Cardiac fibroblast (primary cell): ENCODE measurements at places on chromosomes 16 and 17.
A peak's percentile ranks its signal among the peaks of the same experiment; 100 is the strongest.

- DNase-seq: peak; percentile 54
Observed at GRCh38 chr17:77444628-77444983, 303.8 kb downstream of the SEC14L1 start.

DNA sequence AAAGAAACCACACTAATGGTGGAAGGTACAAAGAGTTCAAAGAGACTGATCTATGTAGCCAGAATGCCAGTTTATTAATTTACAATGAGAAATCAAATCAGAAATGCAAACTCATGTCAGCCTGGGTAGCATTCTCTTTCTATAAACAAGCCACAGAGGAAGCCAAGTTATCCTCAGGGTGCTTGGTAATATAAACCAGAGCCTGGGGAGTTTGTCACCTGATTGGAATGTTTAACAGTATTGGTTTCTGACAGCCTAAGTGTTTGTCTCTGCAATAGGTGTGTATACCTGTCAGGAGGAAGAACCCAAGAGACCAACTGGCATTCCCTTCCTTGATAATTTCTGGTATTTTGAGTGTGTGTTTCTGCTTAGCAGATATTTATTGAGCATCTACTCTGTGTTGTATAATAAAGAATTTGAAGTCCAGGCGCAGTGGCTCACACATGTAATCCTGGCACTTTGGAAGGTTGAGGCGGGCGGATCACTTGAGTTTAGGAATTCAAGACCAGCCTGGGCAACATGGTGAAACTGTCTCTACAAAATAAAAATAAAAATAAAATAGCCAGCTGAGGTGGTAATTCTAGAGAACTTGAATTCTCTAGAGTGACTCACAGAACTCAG lies 3.1 kb upstream of the C17orf58 start:
- peak; percentile 7 for DNase-seq

DNA sequence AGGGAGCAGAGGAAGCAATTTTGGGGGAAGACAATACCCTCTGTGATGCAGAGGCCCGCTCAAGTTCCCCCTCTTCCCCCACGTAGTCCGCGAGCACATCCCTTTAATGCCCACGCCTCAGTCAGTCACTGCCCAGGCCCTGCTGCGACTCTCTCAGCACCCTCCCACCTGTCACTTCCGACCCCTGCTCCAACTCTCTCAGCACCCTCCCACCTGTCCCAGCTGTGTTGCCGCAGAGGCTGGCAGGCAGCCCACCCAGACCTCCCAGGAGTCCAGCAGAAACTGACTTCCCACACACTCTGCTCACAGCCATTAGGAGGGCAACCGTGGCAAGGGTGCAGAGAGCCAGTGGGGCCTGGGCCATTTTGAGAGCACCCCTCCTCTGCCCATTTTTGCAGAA lies 92.7 kb downstream of the WSCD1 start:
- DNase-seq: no peak

DNA sequence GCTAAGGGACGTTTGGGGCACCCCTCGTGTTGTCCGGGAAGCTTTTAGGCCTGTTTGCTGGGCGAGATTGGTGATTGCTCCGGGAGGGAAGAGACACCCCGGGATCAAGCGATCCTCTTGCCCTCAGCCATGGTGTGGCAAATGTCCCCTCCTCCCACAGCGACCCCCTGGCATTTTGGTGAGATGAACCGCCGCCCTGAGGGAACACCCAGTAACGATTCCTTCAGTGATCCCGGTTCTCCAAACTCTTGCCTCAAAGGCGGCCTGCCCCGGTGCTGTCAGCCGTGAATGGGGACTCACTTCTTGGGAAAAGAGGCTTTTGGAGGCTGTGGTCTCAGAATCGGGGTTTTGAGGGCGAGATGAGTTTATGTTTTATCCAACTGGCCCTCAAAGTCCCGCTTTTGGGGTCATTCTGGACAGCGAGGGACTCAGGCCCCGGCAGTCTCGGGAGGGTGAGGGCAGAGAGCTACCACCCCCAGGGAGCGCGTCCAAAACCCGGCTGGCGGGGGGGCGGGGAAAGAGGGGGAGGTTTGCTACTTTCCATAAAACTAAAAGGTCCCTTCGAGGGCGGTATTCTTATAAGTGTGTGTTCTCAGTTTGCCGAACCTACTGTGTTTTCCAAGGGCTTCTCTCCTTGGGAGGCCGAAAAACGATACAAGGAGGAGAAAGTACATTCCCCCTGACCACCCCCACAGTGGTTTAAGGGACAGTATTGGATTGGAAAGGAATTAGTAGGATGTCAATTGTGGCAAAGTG lies 232.7 kb downstream of the MRTFB start:
- DNase-seq: no peak

- no peak for DNase-seq
Observed at GRCh38 chr16:52256310-52257078, 290.4 kb downstream of the TOX3 start.

DNA sequence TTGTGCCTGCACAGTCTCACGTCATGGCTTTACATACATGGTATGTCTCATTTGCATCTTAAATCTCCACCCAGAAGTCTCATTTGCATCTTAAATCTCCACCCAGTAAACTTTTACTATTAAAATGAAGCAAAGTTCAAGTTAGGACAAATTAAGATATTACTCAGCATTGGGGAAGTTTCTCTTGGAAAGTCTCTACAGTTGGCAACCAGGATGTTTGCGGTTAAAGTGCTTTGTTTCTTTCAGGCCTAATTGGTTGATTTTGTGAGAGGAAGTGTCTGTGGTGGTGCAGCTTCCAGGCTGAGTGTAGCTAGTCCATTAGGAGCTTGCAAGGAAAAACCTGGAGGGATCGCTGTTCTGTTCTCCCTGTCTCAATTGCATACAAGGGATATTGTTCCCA lies 1373.3 kb upstream of the GOT2 start:
- DNase-seq: peak; percentile 4

- DNase-seq: peak; percentile 91
Observed at GRCh38 chr17:39404542-39405378, 3.3 kb upstream of the FBXL20 start.

- peak; percentile 55 for DNase-seq
Observed at GRCh38 chr16:57803134-57803990, 1.1 kb upstream of the KIFC3 start.

GRCh38 chr16:56337858-56338325 lies 87.5 kb downstream of the AMFR start:
- no peak for DNase-seq

DNA sequence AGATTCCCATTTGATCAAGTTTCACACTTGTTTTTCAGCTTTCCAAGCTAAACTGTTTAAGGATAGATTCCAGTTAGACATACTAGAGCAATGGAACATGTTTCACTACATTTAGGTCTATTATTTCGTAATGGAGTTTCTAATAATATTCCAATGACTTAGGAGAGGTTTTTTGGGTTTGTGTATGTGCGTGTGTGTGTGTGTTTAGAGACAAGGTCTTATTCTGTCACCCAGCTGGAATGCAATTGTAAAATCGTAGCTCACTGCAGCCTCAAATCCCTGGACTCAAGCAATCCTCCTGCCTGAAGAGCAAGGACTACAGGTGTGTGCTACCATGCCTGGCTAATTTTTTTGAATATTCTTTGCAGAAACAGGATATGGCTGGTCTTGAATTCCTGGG lies 426.3 kb downstream of the ZFHX3 start:
- DNase-seq: peak; percentile 46

GRCh38 chr17:27553019-27553511 lies 77.9 kb upstream of the LGALS9 start:
- DNase-seq: peak; percentile 60

DNA sequence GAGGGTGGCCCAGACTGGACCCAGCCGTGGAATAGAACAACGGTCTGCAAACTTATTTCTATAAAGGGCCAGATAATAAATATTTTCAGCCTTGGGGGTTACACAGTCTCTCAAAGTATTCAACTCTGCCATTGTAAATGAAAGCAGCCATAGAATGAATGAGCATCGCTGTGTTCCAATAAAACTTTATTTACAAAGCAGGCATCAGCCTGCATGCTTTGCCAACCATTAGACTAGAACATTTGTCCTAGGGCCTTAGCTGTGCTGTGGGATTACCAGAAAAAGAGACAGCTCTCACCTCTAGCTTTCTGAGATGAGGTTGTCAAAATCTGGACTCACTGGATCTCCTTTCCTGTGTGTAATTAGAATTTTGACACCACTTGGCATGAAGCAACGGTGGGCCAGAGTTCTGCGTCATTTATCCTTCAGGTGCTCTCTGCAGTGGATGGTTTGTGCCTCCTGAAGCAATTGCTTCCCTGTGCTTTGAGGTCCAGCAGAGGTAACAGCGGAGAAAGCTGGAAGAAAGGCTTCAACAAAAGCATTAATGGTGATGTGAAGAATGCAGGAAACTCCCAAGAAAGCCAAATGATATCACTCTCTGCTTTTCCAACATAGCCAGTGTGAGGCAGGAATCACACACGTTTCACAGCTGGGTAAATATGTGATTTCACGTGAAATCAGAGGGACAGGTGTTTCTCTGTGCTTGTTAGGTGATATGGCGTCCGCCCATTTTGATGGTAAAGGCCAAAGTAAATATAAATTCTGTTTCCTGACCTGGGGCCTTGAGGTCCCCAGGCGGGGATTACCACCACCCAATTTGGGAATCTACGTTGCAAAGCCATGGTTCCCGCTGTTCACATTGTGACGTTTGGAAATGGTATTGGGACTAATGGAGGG lies 148.4 kb downstream of the PITPNC1 start:
- no peak for DNase-seq

DNA sequence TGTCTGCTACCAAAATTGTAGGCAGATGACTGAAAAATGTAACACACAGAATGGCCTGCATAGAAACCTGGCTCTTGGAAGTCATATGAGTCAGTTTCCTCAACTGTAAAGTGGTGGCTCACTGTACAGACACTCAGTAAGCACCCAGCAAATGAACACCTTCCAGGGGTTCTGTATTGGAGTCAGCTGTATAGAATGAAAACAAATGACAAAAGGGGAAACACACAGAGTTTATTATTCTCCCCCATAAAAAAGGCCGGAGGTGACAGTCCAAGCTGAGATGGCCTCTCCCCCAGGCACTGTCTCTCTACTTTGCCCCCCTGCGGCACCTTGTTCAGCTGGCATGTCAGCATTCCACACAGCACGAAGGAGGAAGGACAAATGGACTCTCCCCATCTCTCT lies 6.2 kb upstream of the MEOX1 start:
- DNase-seq: no peak

DNA sequence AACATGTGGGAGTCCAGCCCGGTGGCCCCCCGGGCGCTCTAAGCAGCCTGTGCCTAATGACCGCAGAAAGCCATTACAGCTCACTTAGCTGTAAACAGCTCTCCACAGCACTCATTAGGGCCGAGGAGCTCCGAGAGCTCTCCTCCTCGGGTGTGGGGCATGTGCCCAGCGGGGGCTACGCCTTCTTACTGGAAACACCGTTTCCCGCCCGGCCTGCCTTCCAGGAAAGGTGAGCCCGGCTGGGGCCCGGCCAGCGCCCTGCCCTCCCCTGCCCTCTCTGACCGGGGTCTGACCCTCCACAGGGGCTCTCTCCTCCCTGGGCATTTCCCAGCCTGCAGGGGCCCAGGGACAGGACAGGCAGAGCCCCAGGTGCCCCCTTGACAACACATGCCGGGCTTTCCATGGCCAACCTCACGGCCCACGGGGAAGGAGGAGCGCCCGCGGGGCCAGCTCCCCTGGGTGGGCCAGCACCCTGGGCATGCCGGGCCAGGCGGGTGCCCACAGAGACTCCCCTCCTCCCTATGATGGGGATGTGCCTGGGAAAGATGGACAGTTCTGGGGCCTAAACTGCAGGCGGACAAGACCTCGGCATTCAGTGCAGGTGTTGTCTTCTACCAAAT lies 72.6 kb downstream of the SDK2 start:
- DNase-seq: no peak

DNA sequence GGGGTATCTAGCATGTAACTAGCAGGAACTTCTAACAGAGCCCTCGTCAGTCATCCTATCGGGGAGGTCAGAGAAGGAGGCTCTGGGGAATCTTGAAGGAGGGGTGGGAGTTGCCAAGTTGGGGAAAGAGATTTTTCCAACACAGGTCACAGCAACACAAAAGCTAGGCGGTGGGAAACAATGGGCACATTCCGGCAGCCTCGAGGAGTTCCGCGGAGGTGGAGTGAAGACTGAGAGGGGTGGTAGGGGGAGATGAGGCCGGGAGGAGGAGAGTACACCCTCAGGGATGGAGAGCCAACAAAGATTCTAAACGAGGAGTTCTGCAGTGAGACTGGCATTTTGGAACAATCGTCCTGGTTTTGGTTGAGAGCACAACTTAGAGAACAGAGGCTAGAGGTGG lies 13.5 kb upstream of the CALB2 start:
- DNase-seq: no peak

DNA sequence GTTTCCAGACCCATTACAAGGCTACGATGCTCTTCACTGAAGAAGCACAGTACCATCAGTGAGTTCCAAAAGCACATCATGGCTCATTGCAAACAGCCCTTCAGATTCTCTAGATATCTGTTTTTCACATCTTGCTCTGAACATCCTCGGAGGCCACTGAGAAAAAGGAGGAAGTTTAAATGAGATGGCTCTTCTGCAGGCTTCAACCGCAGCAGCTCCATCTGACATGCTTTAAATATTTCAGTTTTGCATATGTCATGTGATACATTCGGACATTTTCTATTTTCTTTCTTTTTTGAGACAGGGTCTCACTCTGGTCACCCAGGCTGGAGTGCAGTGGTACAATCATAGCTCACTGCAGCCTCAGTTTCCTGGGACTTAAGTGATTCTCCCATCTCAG lies 396.8 kb downstream of the NPIPA8 start:
- no peak for DNase-seq

DNA sequence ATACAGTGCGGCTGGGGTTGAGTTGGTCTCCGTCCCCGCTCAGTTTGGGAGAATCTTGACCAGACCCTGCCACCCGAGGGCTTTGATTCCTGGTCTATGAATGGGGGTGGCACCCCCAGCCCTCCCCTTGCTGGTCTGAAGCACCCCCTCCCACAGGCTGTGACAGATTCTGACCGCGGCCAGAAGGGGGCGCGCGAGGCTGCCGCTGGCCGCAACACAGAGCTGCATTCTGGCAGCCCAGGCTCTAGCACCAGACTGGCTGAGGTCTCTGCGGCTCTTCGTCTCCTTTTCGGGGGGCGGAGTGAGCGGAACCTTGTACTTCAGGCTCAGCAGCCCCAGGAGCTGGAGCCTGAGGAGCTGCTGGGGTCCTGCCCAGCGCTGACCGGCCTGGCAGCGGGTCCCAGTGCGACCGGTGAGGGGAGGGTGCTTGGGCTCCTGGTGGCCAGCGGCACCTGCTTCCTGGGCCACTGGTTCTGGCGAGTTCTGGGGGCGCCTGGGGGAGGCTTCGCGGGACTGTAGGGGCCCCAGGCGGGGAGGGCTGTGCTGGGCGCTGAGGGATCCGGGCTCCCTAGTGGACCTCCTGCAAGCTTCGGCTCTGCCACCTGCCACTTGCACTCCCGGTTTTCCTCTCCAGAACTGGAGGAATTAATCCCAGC lies 1011.6 kb downstream of the KCNJ18 start:
- DNase-seq: no peak

GRCh38 chr17:28944862-28945741 lies 6.2 kb downstream of the PHF12 start:
- peak; percentile 33 for DNase-seq

GRCh38 chr16:721765-722540 lies 1.0 kb downstream of the ANTKMT start:
- no peak for DNase-seq

- peak; percentile 53 for DNase-seq
Observed at GRCh38 chr17:2853283-2854142, 57.3 kb downstream of the RAP1GAP2 start.

- DNase-seq: no peak
Observed at GRCh38 chr16:54657709-54658102, 273.0 kb upstream of the IRX5 start.

- DNase-seq: no peak
Observed at GRCh38 chr16:58883131-58883530, 149.0 kb upstream of the GOT2 start.
